Forelimb muscle (tissue), 1 donor: ENCODE measurements at places on chromosomes 6 and 20. TPM values are rescaled to one million over a fixed set of nuclear protein-coding genes. Genes with fewer than 3 reads are reported as not detected.

GRCh38 chr20:20823476-20823881 lies 111.0 kb upstream of the RALGAPA2 start:
- DNase-seq = no peak

GRCh38 chr6:167416676-167417430 lies 92.0 kb downstream of the TTLL2 start:
- no peak for DNase-seq

DNA sequence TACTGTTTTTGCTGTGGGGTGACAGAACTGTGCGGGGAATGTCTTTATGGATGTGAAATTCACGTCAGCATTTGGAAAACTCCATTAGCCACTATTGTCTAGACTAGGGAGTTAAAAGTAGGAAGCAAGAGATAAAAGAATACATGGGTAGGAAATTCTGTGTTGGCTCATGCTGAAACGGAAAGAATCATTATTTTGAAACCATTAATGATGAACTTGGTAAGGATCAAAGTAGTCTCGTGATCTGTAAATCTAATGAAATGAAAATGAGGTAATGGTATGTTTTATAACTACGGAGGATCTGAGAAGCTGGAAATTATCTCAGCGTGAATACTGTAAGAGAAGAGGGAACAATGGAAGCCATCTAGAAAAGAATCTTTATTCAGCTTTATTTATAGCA lies 11.1 kb upstream of the CD40 start:
- DNase-seq = no peak

- no peak for DNase-seq
Observed at GRCh38 chr6:10300071-10300470, 114.8 kb downstream of the TFAP2A start.

Gene SLC12A5
- 0.52 TPM for polyA plus RNA-seq

Gene TGM3
- polyA plus RNA-seq = 0.25 TPM

DNA sequence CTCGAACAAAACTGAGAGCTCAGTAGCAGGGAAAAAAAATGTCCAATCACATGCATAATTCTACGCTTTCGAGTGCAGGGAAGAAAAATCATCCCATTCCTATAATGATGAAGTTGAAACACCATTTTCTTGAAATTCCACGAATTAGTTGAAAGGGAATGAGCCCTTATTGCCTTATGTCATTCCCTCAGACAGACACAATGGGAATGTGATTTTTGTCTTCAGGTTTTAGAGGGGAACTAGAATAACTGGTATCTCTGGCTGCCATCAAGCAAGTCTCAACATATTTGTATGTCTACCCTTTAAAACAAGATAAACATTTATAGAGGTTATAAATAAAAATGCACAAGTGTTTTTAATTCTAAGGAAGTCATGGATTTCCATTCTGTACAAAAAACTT lies 87.9 kb downstream of the KIF13A start:
- DNase-seq = no peak
